8988T (cell line): ENCODE measurements at places on chromosomes 5 and 9.

GRCh38 chr5:128144491-128144890, 60.9 kb downstream of the SLC12A2 start:
- no peak for DNase-seq

GRCh38 chr5:68141494-68141893, 74.1 kb upstream of the PIK3R1 start:
- DNase-seq, result no peak

- no peak for DNase-seq
Measured at GRCh38 chr5:9479361-9479760, 66.5 kb downstream of the SEMA5A start.

GRCh38 chr5:149628221-149628620, 46.9 kb downstream of the ARHGEF37 start:
- DNase-seq, result no peak

DNA sequence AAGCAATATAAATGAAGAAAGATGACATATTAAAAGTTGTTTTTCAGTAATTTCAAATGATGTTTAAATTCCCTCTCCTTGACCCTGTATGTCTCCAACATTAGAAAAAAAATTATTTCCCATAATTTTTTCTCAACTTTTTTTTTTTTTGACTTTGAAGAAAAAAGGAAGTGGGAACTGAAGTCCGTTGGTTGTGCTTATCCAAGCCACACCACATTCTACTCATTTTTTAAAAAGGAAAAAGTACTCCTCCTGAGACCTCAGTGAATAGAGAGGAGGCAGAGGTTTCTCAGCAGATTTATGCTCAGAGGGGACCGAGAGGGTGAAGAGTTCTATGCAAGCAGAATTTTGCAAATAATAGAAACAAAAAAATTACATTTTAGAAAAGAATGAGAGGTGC, 123.3 kb downstream of the PCSK5 start:
- DNase-seq, result no peak

DNA sequence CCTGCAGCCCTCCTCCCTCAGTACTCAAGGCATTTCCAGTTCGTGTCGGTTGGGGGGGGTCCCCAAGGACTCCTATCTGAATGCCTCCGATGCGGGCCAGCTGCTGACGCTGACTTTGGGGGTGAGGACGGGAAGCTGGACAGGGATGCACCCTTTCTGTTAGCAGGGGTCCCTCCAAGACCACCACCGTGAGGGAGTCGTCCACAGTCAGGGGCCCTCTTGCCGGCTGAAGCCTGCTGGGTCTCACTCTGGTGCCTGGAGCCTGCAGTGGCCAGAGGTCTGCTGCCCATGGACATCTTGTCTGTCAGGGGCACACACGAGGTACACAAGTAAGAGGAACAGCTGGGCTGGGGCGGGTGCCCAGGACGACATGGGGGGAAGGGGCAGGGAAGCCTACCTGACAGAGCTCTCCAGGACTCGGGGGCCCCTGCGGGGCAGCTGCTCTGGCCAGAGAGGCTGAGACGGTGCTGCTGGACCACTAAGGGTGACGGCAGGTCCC, 9.1 kb upstream of the ZDHHC11 start:
- DNase-seq, result no peak

DNA sequence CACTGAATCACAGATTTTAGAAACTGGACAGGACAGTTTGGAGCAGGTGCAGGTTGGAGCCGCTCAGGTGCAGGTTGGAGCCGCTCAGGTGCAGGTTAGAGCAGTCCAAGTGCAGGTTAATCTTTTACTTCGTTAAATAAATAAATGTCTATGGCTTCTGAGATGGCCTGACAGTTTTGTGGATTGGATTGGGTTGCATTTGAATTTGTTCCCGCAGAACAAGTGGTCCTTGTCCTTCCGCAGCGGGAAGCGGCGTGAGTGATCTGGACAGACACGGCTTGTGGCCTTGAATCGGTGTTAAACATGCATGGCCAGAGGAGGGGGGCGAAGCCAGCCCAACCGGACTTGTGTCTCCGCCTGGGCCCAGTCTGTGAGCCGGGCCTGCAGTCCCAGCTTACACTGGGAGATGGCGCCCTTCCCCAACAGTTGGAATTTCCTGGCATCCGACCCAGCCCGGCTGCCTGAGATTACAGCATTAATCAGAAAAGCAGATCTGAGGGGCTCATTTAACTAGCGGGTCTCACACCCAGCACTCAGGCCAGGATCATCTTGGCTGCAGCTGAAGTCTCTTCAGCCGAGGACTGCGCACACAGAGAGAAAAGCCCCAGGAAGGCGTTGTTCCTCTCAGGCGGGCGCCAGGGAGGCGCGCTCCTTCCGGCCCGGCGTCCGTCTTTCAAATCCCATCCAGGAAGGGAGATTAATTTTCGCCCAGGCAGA, 1.5 kb upstream of the OLFM1 start:
- peak; percentile 94 for DNase-seq

GRCh38 chr5:132086277-132086794, 12.7 kb downstream of the CSF2 start:
- DNase-seq, result no peak

DNA sequence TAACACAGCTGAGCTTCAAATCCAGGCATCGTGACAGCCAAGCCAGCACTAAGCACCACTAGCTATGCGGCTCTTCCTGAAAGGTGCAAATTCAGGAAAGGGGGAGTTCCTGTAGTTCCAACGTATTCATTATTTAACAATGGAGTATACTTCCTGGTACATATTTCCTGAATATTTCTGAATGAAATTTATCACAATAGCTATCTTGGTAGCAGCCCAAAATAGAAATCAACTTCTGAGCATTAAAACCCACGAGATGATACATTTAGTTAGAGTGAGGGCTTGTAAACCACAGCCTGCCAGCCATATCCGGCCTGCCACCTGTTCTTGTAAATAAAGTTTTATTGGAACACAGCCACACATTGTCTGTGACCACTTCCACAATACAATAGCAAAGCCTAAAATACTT, 109.7 kb upstream of the RETREG1 start:
- DNase-seq, result no peak

GRCh38 chr5:171525085-171525484, 105.6 kb downstream of the FGF18 start:
- DNase-seq, result no peak

DNA sequence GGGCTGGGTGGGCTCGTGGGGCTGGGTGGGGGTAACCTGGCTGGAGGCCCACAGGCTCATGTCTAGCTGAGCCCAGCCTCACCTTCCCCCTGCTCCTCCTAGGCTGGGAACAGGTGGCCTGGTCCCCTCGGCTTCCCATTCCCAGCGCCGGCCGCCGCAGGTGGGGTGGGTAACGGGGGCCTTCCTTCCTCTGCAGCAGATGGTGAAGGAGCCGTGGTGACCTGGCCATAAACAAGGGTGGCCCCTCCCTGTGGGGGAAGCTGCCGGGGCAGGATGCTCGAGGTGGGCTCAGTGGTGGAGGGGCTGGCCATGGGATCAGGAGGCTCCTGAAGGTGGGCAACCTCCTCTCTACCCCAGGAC, 41.0 kb upstream of the EGFL7 start:
- no peak for DNase-seq

GRCh38 chr5:142982821-142983200, 212.6 kb downstream of the ARHGAP26 start:
- no peak for DNase-seq

DNA sequence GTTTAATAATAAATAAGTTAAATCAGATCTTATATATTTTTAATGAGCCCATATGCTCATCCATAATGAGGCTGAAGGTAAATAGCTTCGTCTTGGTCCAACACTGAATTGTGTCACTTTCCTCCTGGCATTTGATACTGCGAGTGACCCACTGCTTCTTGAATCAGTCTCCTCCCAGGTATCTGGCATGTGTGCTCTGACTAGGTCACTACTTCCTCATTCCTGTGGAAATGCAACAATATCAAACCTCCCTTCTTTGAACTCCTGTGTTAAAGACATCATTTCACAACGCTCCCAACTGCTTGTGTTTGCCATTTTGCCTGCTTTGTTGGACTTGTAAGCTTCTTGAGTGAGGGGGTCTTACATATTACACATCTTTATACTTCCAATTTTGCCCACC, 157.7 kb downstream of the SLC24A2 start:
- no peak for DNase-seq

- peak; percentile 36 for DNase-seq
Measured at GRCh38 chr9:81759680-81760215, 70.4 kb upstream of the TLE1 start.

GRCh38 chr5:63401436-63402046, 560.7 kb downstream of the HTR1A start:
- no peak for DNase-seq

- no peak for DNase-seq
Measured at GRCh38 chr5:170534177-170534576, 30.4 kb downstream of the KCNIP1 start.

- DNase-seq, result no peak
Measured at GRCh38 chr5:140147460-140147859, 21.7 kb downstream of the IGIP start.

DNA sequence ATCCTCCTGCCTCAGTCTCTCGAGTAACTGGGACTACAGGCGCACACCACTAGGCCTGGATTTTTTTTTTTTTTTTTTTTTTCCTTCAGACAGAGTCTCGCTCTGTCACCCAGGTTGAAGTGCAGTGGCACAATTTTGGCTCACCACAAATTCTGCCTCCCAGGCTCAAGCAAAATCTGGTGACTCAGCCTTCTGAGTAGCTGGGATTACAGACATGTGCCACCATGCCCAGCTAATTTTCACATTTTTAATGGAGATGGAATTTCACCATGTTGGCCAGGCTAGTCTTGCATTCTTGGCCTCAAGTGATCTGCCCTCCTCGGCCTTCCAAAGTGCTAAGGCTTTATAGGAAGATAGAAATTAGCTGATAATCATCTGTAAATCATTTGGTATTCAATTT, 43.9 kb downstream of the NSA2 start:
- DNase-seq, result no peak

DNA sequence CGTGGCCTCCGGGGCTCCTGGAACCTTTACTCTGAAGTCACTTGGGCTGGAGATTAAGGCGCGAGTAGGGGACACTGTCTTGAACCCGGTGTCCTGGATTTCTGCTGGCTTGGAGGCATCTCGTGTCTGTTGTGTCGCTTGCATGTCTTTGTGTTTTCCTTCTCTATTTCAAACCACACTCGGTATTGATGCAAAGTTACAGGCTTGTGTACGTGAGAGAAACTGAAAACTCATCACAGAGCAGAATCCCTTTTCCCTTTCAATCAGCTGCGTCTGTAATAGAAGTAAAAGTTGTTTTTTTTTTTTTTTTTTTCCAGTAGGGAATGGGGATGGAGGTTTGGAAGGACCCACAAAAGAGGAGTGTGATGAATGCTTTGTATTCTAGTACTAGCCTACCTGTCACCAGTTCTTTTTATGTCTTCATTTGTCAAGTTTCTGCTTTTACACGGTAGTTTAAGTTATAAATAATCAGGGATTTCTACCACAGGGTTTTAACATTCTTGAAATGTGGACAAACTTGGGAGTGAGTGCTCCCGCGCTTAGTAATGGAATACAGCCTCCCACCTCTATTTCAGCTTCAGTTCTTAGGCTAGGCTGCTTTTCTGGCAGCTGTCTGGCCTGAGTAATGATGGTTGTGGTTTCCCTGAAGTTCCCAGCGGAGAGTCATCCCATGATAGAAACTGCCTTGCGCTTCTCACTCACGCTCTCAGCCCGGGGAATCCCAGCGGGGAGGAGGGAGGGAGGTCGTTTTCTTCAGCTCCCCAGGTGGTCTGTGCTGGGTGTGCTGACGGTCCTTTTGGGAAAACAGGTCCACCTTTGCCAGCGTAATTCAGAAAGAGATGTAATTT, 763 bp downstream of the TJP2 start:
- no peak for DNase-seq

GRCh38 chr9:92663951-92664350, 6.0 kb downstream of the IPPK start:
- no peak for DNase-seq

GRCh38 chr9:97560851-97561250, 59.4 kb downstream of the TMOD1 start:
- no peak for DNase-seq

DNA sequence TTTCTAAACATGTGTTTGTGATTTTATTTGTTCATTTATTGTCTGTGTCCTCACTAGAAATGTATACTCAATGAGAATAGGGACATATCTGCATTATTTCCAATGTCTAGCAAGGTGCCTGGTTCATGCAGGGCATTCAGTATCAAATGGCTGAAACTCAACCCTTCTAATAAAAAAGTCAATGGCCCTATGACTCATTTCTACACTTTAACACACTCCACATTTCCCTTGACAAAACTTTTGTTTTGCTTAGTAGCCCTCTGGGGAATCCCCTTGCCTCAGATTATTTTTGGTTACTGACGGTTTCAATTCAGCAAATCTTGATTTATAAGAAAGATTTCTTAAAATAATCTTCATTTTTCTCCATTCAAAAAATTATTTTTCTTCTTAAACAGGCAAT, 206.0 kb upstream of the DMRTA1 start:
- DNase-seq, result no peak

DNA sequence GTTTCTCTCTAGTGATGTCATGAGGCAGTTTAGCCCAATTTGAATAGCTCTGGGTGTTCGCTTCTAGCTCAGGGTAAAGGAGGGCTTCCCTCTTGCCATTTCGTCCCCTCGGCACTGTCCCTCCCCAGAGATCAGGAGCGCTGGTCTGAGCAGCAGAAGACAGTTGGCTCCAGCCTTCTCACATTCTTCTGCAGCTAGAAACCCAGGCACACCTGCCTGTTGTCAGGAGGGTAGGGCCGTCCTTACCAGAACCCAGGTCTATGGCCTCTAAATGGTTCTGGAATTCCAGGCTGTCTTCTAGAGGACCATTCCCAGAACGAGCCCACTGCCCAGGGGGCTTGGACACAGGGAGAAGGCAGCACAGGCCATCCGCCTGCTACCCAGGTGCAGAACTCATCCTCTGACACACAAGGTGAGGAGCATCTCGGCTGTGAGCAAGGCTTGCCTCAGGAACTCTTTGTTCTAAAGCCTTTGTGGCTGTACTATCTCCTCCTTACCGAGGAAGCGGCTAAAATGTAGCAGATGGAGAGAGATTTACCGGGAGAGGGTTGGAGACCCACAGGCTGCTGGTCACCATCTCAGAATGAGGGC, 255.6 kb upstream of the IRX2 start:
- no peak for DNase-seq

DNA sequence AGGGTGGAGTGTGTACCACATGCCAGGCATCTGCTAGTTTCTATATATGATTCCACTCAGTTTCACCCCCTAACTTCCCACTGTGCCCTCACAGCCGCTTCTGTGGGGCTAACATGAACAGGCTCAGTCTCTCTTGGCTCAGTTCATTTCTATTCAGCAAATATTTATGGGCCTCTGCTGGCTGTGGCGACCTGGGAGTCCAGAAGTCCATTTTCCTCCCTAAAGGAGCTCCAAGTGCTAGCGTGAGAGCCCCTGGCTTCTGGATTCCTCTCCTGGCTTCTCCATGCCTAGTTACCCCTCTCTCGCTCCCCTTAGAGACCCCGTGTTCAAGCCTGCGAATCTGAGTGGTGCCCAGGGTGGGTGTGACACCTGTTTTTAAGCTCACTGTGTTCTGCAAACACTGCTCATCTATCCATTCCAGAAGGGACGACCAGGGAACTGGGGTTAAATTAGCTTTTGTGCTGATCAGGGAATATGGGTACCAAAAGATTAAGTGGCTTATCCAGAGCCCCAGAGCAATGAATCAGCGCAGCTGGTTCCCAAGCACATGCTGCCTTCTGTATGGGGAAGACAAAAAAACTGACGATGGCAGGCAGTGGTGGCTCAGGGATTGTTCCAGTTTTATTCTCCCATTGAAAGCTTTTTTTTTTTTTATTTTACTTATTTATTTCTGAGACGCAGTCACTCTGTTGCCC, 57.6 kb downstream of the HMCN2 start:
- DNase-seq, result no peak
